Hematopoietic multipotent progenitor cell (in vitro differentiated cells): ENCODE measurements at places on chromosomes 5 and 9.

GRCh38 chr5:56070851-56071465 is 76.2 kb upstream of the IL6ST start:
- peak; percentile 83 for DNase-seq

GRCh38 chr9:120441426-120442307 is 138.3 kb downstream of the CDK5RAP2 start:
- no peak for DNase-seq

DNA sequence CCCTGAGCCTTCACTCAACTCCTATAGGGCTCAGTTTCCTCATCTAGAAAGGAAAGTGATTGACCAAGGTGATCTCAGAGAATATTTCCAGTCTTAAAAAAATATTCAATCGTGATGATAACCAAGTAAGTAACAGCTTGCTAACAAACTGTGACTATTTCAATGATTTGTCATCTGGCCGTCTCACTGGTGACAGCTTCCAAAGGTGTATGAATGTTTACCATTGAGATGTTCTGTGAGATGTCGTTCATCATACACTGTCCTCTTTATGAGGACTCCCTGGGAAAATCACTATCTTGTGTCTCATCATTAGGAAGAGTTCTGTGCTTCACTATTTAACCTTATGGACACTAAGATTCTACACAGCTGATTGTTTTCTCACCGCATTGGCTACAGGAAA is 75.7 kb downstream of the GLIS3 start:
- no peak for DNase-seq

DNA sequence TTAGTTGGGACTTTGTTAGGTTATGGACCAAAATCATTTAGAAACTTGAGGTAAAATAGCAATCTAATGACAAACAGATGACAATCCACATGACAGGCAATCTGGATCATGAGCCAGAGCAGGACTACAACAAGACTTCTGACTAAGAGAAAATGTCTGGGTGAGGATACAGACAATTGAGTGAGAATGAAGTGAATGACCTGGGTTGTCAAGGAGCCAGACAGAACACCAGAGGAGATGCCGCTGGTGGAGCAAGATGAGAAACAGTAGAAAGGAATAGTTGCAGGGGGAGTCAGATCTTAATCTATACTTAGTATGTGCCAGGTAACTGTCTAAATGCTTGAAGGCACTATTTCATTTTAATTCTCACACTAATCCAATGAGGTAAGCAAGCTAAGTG is 277.8 kb downstream of the PRELID2 start:
- DNase-seq: no peak

- no peak for DNase-seq
These were observed 56.7 kb upstream of the SLC44A1 start for GRCh38 chr9:105187781-105188180.

DNA sequence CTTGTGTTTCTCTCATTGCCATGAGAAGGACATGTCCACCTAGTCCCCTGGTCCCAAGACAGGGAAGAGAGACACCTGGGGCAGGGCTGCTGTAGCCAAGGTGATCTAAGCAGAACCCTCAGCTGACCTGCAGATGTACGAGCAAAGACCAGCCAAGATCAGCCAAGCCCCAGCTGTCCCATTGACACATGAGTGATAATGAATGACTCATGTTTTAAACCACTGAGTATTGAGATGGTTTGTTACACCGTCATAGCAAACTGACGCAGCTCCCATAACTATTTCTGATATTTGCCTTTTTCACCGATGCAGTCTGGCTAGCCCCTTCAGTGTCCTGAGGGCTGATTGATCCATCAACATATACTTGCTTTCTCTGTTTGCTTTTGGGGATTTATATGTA is 6.7 kb downstream of the OR1K1 start:
- DNase-seq: no peak

- no peak for DNase-seq
These were observed 103.4 kb upstream of the SPRY4 start for GRCh38 chr5:142428036-142428772.

DNA sequence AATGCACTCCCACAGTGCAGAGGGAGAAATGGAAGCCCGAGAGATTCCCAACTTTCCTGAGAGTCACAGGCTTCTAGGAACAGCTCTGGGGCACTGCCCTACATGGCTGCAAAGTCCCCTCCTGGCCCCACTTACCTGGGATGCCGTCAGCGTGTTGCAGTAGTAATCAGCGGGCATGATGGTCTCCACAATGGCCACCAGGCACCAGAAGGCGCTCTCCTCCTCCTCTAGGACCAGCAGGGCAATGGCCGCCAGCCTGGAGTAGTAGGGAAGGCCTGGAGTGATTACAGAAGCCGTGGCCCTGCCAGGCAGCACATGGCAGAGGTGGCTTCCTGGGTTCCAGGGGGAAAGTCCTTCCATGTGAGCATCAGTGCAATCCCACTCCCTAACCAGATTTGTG is 10.7 kb upstream of the CORO2A start:
- no peak for DNase-seq

DNA sequence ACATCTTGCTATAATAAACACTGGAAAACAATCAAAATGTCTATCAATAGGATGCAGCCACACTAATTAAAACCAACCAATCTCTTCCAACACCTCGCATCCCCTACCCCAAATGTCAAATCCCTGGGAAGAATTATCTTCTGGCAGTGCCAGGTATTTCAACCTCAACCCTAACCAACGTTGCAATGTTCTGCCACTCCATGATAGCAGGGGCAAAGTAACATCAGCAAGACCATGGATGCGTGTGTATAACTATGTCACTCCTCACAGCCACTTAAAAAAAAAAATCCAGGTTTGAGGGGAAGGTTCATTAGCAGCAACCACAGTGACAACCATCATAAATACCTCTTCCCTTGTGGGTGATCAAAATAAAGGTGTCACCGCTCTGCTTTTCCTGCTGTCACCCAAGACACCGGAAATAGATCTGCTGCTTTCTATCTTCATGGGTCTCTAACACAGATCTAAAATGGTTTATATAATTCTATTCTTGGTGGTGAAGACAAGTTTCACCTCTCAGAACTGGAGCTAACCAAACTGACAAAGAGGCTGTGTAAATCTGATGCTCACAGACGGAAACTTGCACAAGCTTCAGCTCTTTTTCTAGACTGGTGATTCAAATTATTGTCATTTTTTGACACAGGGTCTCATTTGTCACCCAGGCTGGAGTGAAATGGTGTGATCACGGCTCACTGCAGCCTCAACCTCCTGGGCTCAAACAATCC is 9.9 kb downstream of the HSPA9 start:
- DNase-seq: no peak

DNA sequence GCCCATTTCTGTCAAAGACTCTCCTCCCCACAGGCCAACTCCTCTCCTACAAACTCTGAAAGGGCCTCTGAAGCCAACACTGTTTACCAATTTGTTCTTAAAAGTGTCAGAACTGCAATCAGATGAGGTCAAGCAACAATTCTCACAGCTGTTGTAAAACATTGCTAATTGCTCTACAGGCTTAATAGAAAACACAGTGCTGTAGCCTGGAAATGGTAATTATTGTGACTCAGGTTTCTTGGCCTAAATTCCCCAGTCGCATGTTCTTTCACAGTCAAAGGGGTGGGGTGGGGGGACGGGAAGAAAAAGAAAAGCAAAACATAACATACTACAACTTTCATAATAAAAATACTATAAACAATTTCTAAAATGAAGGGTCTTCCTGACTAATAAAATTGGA is 343.2 kb downstream of the DMAC1 start:
- DNase-seq: no peak
